Keratinocyte (primary cell): ENCODE measurements at places on chromosomes 16 and 17.

DNA sequence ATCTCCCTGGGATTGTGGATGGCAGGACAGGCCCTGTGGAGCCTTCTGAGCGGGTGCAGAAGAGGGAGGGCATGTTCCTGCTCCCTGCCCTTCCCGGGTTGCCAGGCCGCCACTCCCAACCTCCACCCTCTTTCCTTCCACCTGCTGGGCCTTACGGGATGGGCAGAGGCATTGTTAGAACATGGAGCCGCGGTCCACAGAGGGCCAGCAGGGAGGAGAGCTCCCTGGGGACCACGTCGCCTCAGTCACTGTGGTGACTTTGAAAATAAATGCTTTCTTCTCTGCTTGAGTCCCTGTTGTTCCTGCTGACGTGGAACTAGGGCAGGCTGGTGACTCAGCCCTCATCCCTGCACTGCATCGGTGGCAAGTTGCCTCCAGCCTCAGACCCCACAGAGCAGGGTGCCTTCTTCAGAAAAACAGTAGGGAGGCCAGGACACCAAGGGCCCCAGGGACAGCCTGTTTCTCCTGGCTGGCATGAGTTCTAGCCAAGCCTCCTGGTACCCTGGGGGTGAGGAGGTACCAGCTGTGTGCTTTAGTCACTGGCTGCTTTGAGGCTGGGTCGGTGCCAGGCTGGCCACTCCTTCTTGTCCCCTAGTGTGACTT, 224.9 kb downstream of the SEC14L1 start:
- DNase-seq, result no peak

DNA sequence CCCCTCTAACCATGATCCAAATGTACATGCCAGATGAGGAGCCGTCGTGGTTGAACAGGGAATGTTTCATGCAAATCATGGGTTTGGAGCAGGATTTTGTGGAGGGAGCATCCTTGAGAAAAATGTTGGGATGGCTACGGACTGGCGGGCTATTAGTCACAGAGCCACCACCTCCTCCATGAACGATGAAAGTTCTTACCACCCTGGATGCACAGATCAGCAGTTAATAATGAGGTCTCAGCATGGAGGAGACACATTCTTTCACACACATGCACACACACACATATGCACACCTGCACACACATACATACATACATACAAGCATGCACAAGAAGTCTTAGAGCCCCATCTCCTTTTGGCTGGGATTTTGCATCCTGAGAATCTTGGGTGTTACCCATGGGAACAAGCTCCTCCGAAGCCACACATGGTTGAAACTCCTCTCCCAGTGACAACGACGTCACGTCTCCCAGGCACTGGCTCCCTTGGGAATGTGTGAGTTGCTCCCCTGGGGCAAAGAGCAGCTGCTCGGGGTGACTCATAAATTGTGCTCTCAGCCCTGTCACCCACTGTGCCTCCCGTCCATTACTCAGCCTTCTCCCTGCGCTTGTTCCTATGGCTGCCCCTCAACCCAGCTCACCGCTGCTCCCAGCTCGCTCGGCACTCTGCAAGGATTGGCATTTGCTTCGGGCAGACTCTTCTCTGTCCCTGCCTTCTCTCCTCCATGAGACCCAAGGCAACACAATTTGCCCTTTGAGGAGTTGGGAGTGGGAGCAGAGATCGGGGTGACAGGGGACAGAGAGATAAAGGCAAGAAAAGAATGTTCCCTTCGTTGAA, 344.6 kb downstream of the SOX9 start:
- DNase-seq, result peak; percentile 86

DNA sequence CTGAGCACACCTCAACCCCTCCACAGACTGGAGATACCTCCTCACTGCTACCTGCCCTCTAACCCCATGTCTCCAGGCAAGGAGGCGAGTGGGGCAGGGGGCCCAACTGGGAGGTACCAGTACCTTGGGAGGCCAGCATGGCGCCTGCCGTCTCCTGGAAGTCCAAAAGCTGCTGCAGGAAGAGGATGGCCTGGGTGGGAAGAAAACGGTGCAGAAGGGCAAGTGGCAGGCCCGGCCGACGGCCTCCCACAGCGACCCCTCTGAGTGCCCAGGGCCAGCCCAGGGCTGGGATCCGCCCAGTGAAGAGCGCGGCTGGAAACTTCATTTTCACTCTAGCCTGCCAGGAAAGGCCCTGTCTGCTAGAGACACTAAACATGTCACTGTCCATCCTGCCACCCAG, 8.5 kb downstream of the ZACN start:
- no peak for DNase-seq

GRCh38 chr16:15829460-15829859, 27.4 kb downstream of the MYH11 start:
- no peak for DNase-seq

DNA sequence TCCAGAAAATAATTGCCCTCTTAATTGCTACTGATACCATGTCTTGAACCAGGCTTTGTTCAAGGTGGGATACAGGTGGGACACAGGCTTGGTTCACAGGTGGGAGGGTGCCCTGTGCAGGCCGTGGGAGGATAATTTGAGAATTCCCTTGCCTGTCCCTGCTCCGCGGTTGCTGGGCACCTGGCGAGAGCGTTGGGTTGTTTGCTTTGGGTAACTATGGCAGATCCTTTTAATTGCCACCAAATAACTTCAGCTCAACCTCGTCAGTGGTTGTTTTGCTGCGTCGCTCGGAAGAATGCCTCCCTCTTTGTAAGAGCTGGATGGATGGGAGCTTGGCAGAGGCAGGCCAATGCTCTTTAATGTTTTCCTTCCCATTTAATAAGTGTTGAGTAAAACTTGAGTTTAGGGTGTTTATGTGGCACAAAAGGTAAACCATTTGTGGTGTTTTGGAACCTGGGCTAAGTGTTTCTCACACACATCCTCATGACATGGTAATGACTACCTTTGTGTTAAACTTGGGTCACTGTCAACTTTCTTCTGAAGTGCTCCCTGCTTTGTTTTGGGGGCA, 202.5 kb downstream of the MSI2 start:
- no peak for DNase-seq

GRCh38 chr17:8345951-8346665, 6.5 kb downstream of the ODF4 start:
- DNase-seq, result no peak

DNA sequence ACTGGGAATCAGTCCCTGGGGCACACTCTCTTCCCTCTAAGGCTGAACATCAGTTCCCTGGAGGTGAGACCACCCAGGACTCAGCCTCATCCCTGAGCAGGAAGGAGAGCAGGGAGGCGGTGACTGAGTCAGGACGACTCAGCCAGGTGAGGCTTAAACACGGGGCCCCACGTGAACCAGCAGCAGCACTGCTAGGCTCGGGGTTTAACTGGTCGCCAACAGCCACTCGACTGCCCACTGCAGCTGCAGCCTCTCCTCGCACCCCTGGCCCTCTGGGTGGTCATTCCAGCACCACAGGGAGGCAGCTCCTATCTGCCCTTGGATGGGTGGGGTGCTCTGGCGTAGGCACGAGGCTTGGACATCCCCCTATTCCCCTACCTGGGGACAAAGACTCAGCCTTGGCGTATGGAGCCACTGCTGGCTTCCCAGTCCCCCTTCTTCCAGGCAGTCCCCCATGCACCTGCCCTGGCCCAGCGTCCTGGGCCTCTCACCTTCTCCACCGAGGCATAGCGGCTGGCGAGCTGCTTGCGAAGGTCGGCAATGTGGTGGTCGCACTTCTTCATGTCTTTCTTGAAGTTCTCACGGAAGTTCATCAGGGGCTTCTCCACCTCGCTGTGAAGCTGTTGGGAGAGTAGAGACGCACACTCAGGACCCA, 21.2 kb upstream of the RCVRN start:
- no peak for DNase-seq

DNA sequence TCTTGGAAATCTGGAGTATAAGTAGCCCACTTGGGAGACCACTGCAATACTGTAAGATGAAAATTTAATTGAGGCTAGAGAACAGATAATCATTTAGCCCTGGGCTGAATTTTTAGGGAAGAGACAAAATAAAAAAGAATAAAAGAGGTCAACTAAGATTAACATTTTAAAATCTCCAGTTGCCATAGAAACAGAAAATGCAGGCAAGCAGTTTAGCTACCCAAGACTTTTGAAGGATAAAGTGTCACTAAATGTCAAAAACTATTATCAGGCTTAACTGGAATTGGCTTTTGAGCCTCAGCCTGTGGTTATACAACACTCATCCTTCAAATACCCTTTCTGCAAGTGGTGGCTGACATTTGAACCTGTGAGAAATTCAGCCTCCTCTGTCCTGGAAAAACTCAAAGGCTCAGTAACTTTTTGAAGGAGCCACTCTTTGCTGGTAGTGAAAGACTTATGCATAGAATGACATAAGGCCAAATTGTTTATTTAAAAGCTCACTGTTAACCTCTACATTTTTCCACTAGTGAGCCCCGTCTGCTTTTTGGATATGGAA, 220.7 kb upstream of the KCNJ16 start:
- DNase-seq, result no peak

GRCh38 chr17:64148017-64148631, 18.2 kb upstream of the ERN1 start:
- no peak for DNase-seq

- no peak for DNase-seq
Measured at GRCh38 chr16:27337024-27337423, 23.2 kb downstream of the IL4R start.

- no peak for DNase-seq
Measured at GRCh38 chr16:30473231-30474073, 910 bp downstream of the ITGAL start.

GRCh38 chr17:46264456-46265198, 30.3 kb upstream of the LRRC37A start:
- peak; percentile 74 for DNase-seq

- no peak for DNase-seq
Measured at GRCh38 chr17:71304498-71305158, 816.2 kb upstream of the SOX9 start.

DNA sequence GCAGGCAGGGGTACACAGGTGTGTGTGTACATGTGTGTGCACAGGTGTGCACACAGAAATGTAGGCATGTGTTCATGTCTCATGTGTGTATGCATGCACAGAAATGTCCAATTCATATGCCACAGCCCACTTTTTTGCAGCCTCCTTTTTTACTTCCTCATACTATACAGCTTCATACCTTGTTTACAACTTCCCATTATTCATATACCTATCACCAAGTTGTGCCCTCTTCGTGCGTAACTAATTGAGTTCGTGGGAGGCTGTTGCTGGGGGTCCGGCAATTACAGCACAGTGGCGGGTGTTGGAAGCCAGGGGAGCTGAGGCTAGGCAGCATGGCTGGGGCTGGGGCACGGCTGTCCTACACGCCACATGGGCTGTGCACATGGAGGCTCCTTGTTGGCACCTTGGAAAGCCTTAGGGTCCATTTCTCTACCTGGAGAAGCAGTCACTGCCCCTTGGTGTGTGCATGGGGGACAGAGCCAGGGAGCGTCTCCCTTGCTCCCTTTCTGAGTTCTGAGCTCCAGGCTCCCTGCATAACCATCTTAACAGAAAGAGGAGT, 266.7 kb downstream of the ENGASE start:
- no peak for DNase-seq

GRCh38 chr17:78427140-78427539, 48.7 kb downstream of the PGS1 start:
- DNase-seq, result no peak

GRCh38 chr16:48367441-48368049, 17.7 kb downstream of the SIAH1 start:
- DNase-seq, result no peak

DNA sequence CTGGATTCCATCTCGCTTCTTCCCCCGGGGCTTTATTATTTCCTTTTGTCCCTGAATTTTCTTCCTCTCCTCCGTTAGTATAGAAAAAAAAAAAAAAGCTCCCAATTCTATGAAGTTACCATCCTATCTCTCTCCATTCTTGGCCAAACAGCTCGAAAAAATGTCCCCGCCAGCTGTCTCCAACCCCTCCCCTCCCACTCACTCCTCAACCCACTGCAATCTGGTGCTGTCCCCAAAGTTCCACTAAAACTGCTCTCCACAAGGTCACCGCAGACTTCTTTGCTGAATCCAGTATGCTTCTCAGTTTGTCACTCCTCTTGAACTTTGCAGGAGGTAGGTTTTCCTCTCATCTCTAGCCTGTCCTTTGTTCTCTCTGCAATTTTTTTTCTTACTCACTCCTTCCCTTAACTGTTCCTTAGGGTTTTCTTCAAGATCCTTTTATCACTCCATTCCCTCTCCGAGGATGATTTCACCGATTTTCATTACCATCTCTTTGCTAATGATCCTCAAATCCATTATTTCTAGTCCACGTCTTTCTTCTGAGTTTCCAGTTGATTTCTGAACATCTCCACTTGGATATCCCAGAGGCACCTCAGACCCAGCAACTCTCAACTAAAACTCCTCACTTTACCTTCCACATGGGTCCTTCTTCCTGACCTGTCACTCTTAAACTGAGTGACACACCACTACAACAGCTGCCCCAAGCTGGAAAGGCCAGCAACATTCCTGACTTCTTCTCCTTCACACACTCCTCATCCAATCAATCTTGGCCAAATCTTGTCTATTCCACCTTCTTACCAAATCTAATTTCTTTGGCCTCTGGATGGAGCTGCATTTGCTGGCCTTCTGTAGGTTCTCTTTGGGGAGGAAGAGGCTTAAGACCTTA, 1.5 kb upstream of the SUMO2 start:
- DNase-seq, result no peak

DNA sequence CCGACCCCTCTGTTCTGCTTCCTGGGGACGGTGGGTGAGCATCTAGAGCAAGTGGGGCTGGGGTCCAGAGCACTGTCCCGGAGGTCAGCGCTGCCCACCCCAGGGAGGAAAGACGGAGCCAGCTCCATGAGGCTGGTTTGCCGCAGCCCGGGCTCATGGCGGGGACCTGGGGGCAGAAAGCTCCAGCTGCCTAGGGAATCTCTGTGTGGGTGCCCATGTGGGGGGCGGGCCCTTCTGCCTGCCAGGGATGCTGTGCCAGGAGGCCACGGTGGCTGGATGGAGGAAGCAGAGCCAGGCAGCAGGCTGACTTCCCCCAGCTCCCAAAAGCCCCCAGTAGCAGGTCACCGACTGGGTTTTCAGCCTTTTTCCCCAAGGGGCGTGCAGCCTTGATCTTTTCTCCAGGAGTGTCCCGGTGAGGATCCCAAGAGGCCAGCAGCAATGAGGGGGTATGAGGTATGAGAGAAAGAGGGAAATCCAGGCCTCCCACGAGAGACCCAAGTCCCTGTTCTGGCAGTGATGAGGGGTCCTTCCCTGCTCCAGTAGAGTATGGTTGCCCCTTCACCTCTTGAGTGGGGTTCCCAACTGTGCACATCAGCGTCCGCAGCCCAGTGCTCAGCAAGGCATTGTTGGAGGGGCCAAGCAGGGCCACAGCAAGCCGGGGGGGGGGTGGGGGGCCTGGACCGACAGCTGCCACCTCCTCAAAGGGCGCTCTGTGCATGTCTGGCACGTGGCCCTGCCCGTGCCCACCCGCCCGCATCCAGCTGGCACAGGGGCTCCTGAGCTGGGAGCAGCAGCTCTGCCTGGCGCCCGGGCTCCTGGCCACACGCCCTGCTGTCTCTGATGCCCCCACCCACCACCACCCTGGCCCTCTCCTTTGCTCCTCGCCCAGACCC, 15.6 kb upstream of the BCAR1 start:
- no peak for DNase-seq

- DNase-seq, result no peak
Measured at GRCh38 chr16:48384520-48385252, 527 bp downstream of the SIAH1 start.
